ENCODE measurements at places on chromosomes 2 and 18.

DNA sequence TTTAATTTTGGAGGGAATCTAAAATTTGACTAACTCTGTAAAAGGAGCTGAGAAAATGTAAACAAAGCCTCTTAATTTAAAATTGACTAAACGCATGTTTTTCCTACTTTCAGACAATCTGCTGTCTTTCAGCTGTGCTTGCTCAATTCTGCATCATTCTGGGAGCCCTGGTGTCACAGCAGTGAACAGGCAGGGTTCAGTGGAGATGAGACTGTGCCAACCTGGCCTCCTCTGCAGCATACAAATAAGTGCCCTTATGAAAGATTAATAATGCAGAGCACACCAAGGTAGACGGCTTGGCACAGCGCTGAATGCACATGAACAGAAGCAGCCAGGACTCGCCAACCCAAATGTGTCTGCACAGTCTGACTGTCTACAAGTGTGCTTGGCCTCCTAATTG lies 222.0 kb upstream of the CHAC2 start:
- DNase-seq: no peak

DNA sequence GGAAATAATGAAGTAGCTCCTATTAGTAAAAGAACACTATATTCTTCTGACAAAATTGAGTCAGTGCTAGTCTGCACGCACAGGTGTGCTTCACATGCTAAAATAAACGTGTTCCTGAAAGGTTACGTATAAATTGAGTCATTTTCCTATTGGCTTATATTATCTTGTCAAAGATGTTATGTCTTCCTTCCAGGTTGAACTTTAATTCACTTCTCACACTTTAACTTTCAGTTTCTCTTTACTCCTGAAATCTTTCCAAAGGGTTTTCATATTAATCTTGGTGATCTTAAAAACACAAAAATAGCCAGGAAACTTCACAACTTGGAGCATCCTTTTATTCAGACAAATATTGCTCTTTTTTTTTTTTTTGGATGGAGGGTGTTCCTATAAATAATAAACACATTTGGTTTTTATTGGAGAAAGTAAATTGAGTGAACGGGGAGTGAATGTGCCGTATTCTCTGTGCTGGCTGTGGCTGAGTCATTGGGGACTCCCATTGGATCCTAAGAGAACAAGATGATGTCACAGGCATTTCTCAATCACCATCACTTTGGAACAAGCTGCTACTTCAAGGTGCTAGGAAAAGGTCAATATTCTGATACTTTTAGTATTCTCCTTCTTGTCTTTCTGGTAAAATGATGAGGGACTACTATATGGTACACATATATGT lies 150.2 kb upstream of the SPATS2L start:
- DNase-seq: peak; percentile 59

GRCh38 chr18:59067873-59068272 lies 71.8 kb upstream of the SEC11C start:
- DNase-seq: no peak

GRCh38 chr18:26630596-26630995 lies 82.2 kb upstream of the KCTD1 start:
- no peak for DNase-seq

- DNase-seq: no peak
Measured at GRCh38 chr2:33038799-33039198, 92.0 kb downstream of the LTBP1 start.

- DNase-seq: no peak
Measured at GRCh38 chr2:172251231-172251630, 148.5 kb upstream of the DLX2 start.

- DNase-seq: no peak
Measured at GRCh38 chr2:27175330-27175729, 26.5 kb downstream of the TCF23 start.

DNA sequence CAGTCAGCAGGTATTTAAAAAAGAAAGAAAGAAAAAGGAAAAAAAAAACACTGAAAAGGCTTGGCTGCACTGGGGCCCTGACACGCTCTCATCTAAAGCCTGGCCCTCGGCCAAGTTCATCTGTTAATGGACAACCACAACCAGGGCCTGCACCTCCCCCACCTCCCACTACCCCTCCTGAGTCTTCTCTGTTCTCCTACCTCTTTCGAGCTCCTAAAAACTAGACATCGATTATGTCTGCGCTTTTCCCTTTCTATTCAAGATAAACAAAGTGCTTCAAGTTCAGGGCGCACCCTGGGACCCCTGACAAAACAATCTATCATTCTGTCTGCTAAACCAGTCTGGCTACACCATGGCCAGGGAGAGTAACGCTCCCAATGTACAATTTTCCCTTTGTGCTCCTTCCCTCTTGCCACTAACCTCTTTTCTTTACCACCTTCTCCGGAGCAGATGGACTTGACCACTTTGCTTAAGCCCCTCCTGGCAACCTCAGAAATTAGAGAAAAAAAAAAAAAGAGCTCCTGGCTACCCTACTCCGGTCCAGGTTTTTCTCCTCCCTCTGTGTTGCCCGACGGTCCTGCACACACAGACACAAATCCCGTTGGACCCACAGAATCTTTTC lies 22.7 kb downstream of the BCL11A start:
- DNase-seq: no peak

DNA sequence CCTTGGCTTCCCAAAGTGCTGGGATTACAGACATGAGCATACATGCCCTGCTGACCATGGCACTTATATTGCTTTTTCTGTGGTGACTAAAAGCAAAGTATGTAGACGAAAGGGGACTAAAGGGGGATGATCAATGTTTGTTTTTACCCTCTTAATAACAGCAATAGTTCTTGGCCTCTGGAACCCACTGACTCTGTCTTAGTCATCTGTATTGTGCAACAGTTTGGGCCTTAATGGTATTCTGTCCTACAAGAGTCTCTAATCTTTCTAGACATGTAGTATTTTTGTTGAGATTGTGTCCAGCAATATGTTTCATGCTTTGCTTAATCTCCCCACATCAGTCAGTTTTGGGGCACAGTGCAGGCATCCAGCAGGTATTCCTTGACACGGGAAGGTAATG lies 359.9 kb upstream of the FANCL start:
- peak; percentile 71 for DNase-seq

GRCh38 chr18:34222307-34223163 lies 2.2 kb downstream of the NOL4 start:
- DNase-seq: no peak

DNA sequence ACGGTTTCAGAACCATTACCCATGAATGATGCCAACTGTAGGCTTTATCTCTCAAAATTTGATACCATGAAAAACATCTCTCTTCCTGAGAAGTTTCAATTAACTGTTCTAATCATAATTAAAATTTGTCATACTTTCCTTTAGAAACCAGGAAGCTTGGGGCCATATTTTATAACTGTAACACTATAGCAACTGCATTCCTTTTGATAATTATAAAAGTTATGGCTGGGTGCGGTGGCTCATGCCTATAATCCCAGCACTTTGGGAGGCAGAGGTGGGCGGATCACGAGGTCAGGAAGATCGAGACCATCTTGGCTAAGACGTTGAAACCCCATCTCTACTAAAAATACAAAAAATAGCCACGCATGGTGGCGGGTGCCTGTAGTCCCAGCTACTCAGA lies 70.6 kb downstream of the DNAH7 start:
- no peak for DNase-seq

Data from foreskin keratinocyte (primary cell).